ENCODE measurements at places on chromosomes 2 and 18. TPM values are rescaled to one million over a fixed set of nuclear protein-coding genes. Genes with fewer than 3 reads are reported as not detected.
A peak's percentile ranks its signal among the peaks of the same experiment; 100 is the strongest.

DNA sequence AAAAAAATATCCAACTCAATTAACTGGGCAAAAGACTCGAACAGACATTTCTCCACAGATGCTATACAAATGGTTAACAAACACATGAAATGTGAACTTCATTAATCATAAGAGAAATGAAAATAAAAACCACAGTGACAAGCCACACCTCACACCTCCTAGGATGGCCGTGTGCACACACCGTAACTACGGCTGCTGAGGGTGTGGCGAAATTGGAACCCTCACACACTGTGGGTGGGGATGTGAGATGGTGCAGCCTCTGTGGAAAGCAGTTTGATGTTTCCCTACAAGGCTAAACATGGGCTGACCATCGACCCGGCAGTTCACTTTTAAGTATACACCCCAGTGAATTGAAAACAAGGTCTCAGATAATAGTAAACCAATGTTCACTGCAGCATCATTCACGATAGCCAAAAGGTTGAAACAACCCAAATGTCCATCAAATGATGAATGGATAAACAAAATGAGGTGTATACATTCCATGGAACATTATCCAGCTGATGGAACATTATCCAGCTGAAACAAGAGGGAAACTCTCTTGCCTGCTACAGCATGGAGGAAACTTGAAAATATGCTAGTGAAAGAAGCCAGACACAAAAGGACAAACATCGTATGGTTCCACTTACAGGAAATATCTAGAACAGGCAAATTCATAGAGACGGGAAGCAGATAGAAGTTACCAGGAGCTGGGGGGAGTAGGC, 32.2 kb downstream of the ZAP70 start:
- H3K4me1 ChIP-seq: no peaks in the 10 kb centered on the region
- no peaks in the 10 kb centered on the region for H3K36me3 ChIP-seq
- no peak for DNase-seq
- no peak overlapping the region for H3K27ac ChIP-seq
- H3K27me3 ChIP-seq: no peaks in the 10 kb centered on the region
- H3K4me3 ChIP-seq: no peak overlapping the region

Gene FBXO36
- total RNA-seq: 3.4 TPM

DNA sequence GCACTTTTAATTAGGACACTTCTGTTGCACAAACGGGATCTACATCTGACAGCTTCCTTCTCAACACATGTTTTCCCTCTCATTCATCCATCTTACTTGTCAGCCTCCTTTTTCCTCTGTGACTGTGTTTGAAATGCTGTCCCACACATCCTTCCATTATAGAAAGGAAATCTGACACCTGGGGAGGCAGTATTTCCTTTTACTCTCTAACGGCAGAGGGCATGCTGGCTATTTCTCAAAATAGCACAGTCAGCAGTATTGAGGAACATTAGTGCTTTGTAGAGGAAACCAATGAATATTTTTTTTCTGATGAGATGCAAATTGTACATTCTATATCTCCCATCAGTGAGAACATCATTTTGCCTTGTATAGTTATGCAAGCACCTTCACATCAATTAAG, 668.7 kb downstream of the SLC4A3 start:
- H3K27ac ChIP-seq: no peak overlapping the region
- no peaks in the 10 kb centered on the region for H3K4me1 ChIP-seq
- no peaks in the 10 kb centered on the region for H3K27me3 ChIP-seq

GRCh38 chr2:171086352-171087290, 74.1 kb downstream of the TLK1 start:
- H3K27ac ChIP-seq: no peak overlapping the region
- no peaks in the 10 kb centered on the region for H3K4me1 ChIP-seq
- H3K36me3 ChIP-seq: no peaks in the 10 kb centered on the region
- DNase-seq: peak; percentile 34
- H3K4me3 ChIP-seq: no peak overlapping the region

DNA sequence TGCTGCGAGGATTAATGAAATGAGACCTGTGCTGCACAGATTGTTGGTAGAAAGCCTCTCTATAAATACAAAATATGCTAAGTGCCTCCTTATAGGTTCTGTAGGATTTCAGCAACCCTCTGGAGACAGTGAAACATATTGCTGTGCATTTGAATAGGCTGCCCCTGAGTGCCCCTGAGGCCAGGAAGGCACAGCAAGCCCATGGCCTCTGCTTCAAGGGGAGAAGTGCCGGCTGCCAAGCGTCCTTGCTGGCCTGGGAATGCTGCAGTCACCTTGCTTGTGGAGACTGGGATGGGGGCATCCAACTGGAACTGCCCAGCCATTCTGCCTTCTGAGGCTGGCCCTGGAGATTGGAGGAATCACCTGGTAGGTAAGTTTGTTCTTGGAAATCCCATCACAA, 397.2 kb upstream of the SMIM21 start:
- no peaks in the 10 kb centered on the region for H3K36me3 ChIP-seq
- H3K27me3 ChIP-seq: no peaks in the 10 kb centered on the region
- H3K4me3 ChIP-seq: no peak overlapping the region
- no peak overlapping the region for H3K27ac ChIP-seq
- DNase-seq: no peak

DNA sequence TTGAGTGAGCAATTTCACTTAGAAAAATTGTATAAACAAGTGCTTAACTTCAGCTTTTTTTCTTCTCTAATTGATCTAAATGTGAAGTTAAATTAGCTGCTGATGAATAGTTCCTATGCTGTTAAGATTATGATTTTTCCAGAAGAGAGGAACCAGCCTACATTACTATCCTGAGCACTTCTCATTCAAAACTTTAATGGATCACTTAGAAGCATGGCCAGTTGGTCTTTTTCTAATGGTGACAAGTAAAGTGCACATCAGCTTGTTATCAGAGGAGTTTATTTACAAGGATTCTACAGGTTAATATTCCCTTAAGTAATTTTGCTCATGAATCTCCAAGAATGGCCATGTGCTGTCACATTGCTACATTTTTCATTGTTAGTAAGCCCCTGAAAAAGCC, 37.1 kb downstream of the DCC start:
- no peak overlapping the region for H3K4me3 ChIP-seq
- H3K27me3 ChIP-seq: no peaks in the 10 kb centered on the region
- no peaks in the 10 kb centered on the region for H3K4me1 ChIP-seq
- DNase-seq: no peak
- H3K27ac ChIP-seq: no peak overlapping the region
- no peaks in the 10 kb centered on the region for H3K36me3 ChIP-seq

GRCh38 chr2:58122040-58122439, 75.4 kb downstream of the VRK2 start:
- H3K27ac ChIP-seq: no peak overlapping the region
- DNase-seq: no peak
- no peak overlapping the region for H3K4me3 ChIP-seq
- H3K36me3 ChIP-seq: no peaks in the 10 kb centered on the region
- no peaks in the 10 kb centered on the region for H3K4me1 ChIP-seq
- no peaks in the 10 kb centered on the region for H3K27me3 ChIP-seq

DNA sequence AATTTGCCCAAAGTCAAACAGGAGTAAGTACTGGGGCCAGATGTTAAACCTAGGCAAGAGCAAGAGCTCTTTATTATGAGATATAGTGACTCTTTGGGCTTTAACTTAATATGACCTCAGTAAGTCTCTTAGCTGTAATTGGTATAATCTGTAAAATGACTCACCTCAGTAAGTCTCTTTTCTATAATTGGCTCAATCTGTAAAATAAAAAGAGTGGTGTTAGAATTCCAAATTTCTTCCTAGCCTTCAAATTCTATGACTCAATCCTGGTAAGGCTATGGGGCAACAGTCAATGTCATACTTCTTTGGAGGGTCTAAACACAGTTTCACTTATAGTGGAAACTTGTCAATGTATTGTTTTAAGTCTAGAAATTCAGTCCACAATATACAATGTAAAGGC, 1608.9 kb upstream of the PIK3C3 start:
- H3K36me3 ChIP-seq: no peaks in the 10 kb centered on the region
- no peak for DNase-seq
- no peak overlapping the region for H3K27ac ChIP-seq
- no peaks in the 10 kb centered on the region for H3K27me3 ChIP-seq
- H3K4me1 ChIP-seq: no peaks in the 10 kb centered on the region
- no peak overlapping the region for H3K4me3 ChIP-seq

- H3K36me3 ChIP-seq: no peaks in the 10 kb centered on the region
- H3K4me1 ChIP-seq: no peaks in the 10 kb centered on the region
- no peaks in the 10 kb centered on the region for H3K27me3 ChIP-seq
- no peak for DNase-seq
Measured at GRCh38 chr2:227608561-227609338, 5.9 kb downstream of the SCYGR3 start.

GRCh38 chr2:64751286-64752260, 97.9 kb upstream of the SERTAD2 start:
- DNase-seq: peak; percentile 93
- no peak overlapping the region for H3K27ac ChIP-seq
- peak overlapping the region; percentile 88 for H3K4me3 ChIP-seq
- no peaks in the 10 kb centered on the region for H3K36me3 ChIP-seq
- peaks cover 6% of the 10 kb centered on the region for H3K27me3 ChIP-seq

DNA sequence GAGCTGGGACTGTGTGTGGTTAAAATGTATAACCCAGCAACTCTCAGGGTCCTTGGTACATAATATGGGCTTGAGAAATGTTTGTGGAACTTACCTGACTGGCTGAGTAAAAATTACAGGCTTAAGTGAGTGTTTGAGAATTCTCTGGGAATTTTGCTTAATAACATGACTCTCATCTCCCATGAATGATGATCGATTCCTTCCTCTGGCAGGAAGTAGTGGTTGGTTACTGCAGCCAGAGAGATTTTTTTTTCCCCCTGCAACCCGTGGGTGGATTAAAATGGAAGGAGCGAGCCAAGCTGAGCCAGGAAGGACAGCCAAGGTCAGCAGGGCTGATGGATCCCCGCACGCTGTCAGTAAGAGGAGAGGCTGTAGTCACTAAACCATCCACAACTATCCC, 40.6 kb upstream of the RFX8 start:
- H3K27me3 ChIP-seq: no peaks in the 10 kb centered on the region
- no peaks in the 10 kb centered on the region for H3K36me3 ChIP-seq
- no peak overlapping the region for H3K27ac ChIP-seq

- no peak overlapping the region for H3K27ac ChIP-seq
- no peaks in the 10 kb centered on the region for H3K36me3 ChIP-seq
- H3K27me3 ChIP-seq: no peaks in the 10 kb centered on the region
- H3K4me1 ChIP-seq: peaks cover 14% of the 10 kb centered on the region
- no peak for DNase-seq
Measured at GRCh38 chr2:119149611-119150010, 8.9 kb downstream of the C1QL2 start.

Gene NT5C1B
- total RNA-seq: not detected

Measured in H1 (cell line).